ENCODE measurements at places on chromosomes 6 and 20. TPM values are rescaled to one million over a fixed set of nuclear protein-coding genes. Genes with fewer than 3 reads are reported as not detected.

Gene RAET1L
- total RNA-seq: not detected

Gene DEFB124
- total RNA-seq: not detected

Gene SPATA25
- 0.65 TPM for total RNA-seq

Gene SIGLEC1
- not detected for total RNA-seq

Gene KCNK16
- total RNA-seq: not detected

Gene HTR1E
- total RNA-seq: not detected

Gene PCSK2
- not detected for total RNA-seq

Gene MAFB
- total RNA-seq: 0.79 TPM
